ENCODE measurements at places on chromosomes 12 and 14.

DNA sequence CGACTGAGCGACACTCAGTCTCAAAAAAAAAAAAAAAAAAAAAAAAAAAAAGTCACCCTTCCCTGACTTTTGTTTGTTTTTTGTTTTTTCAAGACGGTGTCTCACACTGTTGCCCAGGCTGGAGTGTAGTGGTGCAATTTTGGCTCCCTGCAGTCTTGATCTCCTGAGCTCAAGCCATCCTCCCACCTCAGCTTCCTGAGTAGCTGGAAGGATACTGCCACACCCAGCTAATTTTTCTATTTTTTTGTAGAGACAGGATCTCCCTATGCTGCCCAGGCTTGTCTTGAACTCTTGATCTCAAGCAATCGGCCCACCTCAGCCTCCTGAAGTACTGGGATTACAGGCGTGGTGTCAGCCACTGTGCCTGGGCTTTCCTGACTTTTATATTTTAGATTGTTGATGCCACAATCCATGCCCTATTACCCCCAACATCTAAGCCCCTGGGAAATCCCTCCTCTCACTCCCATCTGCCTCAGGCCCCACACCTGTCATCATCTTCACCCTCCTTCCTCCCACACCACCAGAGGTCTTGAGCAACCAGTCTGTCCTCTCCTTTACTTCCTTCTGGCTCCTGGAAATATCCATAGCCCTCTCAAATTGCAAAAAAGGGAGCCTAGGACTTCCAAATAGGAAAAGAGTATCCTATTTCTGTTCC lies 7.8 kb downstream of the IKZF4 start:
- DNase-seq: no peak

DNA sequence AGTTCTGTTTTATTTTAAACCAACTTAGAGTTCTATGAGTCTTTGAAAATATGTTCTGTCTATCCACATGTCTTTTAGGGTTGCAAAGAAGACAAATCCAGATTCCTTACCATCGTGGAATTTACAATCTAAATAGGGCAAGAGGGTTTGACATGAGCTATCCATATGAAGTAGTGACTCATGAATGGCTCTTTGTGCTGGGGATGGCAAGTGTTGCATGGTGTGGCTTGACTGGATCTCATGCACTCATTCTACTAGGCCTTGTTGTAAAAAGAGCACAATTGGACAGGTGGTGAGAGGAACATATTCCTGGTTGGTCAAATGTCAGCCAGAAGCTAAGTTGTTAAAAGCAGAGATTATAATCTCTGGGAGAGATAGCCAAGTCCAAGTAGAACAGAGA lies 509.1 kb downstream of the DIO2 start:
- DNase-seq: no peak

DNA sequence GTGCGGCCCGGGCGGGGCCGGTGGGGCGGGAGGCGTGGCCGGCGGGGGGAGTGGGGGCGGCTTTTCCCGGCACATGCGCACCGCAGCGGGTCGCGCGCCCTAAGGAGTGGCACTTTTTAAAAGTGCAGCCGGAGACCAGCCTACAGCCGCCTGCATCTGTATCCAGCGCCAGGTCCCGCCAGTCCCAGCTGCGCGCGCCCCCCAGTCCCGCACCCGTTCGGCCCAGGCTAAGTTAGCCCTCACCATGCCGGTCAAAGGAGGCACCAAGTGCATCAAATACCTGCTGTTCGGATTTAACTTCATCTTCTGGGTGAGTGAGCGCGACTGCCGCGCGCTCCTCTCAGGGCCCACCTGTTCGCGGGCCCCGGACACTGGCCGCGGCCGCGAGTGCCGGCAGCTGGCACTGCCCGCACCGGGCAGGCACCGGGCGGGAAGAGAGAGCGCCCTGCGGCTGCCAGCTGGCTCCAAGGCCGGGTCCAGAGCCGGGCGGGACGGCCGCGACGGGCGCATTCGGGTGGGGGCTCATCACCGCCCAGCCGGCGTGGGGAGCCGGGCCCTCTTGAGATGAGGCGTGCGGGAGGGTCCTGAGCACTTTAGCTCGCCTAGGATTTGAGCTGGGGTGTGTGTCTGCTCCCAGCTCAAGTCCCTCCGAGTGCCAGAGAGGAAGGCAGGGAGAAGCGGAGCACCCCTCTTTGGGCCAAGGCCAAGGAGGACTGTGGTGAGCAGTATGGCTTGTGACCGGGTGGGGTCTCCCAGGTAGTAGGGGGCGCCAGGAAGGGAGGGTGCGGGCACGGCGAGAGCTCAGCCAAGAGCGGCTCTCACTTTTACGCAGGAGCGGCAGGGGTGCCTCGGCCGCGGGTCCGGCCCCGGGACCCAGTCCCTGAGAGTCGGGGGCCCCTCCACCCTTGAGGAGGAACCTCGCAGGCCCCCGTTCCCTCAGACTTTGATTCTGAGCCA lies at the start of gene CD9:
Gene CD9, plus strand, starts transcription at position 145 of the 957 bp plus-strand sequence. Its CDS starts 100 bp downstream, at position 245.
- peak; percentile 18 for DNase-seq

DNA sequence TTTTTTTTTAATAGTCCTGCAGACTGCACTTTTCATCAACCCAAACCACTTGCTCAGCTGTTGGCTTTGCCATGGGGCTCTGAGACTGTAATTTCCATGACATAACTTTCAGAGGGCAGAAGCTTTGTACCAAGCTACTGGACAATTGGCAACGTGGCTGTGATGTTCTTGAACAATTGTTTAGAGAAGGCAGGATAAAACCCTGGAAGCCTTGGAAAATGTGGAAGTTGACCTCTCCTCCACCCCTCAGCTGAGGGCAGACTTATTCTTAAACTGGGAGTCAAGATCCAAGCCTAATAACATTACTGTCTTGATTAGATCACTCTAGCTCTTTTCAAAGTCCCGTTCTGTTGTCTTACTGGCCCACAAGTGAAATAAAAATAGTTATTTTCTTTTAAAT lies 2.2 kb downstream of the OR4E1 start:
- DNase-seq: no peak

Measured in CD4-positive, alpha-beta T cell treated with Interleukin-12 subunit alpha and Interleukin-12 subunit beta, for 1 hour (primary cell).